ENCODE measurements at places on chromosomes 4 and X.

DNA sequence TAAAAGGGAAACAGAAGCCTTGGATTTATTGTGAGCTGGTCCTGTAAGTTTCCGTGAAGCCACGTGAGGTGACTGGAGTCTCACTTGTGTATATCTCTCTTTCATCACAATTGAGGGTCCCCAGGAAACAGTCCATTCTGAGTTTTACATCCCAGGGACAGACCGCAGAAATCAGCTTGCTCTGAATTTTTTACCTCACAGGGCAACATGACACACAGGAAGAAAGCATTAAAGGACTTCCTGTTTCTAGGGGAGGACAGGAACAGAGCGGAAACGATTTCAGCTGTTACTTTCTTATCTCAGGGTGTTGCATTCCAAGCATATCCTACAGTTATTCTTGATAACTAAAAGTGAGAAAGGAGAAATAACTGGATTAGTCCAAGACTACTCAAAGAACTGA, 553.5 kb downstream of the TRAM1L1 start:
- no peak for DNase-seq

GRCh38 chrX:22690116-22690515, 309.6 kb upstream of the DDX53 start:
- DNase-seq = no peak

- DNase-seq = no peak
Measured at GRCh38 chr4:47543331-47543730, 58.3 kb downstream of the ATP10D start.

- DNase-seq = no peak
Measured at GRCh38 chr4:125739760-125740159, 425.0 kb downstream of the FAT4 start.

GRCh38 chrX:140815868-140816267, 106.3 kb downstream of the LINC00632 start:
- DNase-seq = no peak

- DNase-seq = no peak
Measured at GRCh38 chr4:119211867-119212233, 663 bp upstream of the USP53 start.

GRCh38 chr4:123167931-123168330, 228.7 kb upstream of the SPRY1 start:
- DNase-seq = no peak

DNA sequence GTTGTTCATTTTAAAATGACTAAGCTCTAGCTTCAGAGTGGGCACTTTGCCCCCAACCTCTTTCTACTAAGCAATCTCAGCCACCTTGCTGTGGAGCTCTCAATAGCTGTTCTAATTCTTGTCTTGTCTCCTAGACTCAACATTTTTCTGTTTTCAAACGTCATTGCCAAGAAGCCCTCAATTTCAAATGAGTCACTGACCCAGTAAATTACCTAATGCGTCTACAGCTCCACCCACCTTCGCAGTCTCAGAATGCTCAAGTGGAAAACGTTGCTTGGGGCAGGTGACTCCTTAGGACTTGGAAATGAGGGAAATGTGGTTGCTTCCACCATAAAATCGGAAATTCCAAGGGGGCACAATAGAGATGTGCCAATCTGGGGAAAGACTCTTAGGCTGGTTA, 59.0 kb downstream of the ING2 start:
- DNase-seq = no peak

- DNase-seq = no peak
Measured at GRCh38 chr4:109944591-109944990, 31.9 kb downstream of the EGF start.

- no peak for DNase-seq
Measured at GRCh38 chrX:115413246-115413878, 123.8 kb downstream of the LUZP4 start.

GRCh38 chrX:15672881-15673280, 8.3 kb upstream of the CLTRN start:
- no peak for DNase-seq

- no peak for DNase-seq
Measured at GRCh38 chr4:122636697-122637096, 15.8 kb upstream of the IL21 start.

GRCh38 chr4:25654971-25655963, at the start of gene SLC34A2:
TSS of gene SLC34A2 (plus strand) at chr4:25655851. CDS start at chr4:25662501, 6,650 bp downstream.
- DNase-seq = no peak

GRCh38 chr4:38925492-38926413, 58.1 kb downstream of the FAM114A1 start:
- no peak for DNase-seq

- no peak for DNase-seq
Measured at GRCh38 chr4:34182306-34182705, 2062.0 kb downstream of the ARAP2 start.

GRCh38 chr4:162770761-162771490, 395.8 kb downstream of the NAF1 start:
- DNase-seq = no peak

GRCh38 chr4:140092094-140092851, 61.7 kb downstream of the MAML3 start:
- DNase-seq = no peak
